Stimulated activated CD8-positive, alpha-beta memory T cell treated with anti-CD3 and anti-CD28 coated beads, Interleukin-7, amount 100 ng/mL, for 1 hour (primary cell): ENCODE measurements at places on chromosomes 3 and 15.

- no peak for DNase-seq
Observed at GRCh38 chr15:90697175-90697574, 20.0 kb upstream of the BLM start.

DNA sequence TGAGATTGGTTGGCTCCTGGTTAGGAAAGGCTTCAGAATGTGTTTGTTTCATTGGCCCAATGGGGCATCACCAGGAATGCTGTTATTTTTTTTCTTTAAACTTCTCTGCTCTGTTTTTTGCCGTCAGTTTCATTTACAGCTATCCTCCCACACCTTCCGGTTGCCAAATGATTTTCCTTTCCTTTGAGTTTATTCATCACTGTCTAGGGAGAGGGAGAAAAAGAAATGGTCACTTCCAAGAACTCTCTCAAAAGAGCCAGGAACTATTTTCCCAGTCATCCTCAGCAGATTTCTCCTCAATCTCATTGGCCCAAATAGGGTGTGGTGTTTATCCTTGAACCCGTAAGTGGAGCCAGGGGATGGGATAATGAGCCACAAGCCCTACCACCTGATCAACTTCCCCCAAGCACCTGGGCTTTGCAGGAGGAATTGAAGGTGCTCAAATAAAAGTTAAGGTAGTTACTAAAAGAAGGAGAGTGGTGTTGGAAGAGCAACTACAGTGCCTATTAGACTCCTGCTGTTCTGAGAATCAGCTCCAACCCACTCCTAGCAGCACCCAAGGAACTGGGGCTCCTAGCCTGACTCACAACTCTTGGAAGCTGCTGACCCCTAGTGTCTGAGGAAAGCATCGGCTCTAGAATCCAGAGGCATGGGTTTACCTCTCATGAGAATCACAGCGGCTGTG, 183.8 kb upstream of the IL12A start:
- no peak for DNase-seq

GRCh38 chr15:71826196-71826595, 15.8 kb downstream of the NR2E3 start:
- DNase-seq = no peak

DNA sequence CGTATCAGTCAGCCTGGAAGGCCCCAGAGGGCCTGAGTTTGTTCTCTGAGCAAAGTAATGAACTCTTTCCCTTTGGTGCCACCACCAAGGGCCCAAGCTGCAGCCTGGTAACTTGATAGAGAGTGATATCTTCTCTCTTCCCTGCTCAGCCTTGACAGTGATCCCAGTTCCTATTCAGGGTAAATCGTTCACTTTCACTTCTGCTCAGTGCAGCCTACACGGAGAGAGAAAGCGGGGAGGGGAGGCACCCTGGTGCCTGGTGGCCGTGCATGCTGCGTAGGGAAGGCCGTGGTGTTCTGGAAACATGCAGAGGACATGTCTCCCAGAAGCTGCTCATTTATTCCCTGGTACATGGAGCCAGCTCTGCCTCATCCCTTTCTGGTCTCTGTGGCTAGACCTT, 54.9 kb downstream of the KIF9 start:
- DNase-seq = no peak

- no peak for DNase-seq
Observed at GRCh38 chr3:46948830-46949671, 27.5 kb downstream of the CCDC12 start.

DNA sequence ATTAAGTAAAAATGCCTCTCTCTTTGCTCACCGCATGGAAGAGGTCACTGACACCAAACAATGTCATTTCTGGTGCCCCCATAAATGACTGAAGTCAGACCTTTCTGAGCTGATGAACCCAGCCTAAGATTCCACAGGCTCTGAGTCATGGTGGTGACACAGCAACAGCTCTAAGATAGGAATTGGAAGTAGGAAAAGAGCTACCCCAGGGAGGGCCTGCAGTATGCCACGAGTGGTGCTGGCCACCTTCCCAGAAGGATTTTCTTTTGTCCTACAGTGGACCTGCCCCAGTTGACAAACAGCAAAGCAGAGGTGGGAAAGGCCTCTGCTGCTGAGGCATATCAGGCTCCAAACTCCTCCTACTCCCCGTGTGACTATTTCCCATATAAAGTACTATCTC, 208.1 kb downstream of the MINAR1 start:
- no peak for DNase-seq

DNA sequence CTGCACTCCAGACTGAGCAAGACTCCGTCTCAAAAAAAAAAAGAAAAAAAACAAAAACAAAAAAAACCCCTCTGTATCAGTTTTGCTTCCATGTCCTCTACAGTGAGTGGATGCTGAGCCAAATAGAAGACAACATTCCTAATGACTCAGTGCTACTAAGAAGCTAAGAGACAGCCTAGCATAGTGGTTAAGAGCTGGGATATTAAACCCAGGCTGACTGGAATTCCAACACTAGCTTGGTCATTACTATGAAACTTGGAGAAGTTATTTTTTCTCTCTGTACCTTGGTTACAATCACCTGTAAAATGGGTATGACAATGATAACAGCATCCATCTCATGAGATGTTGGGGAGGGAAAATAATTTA, 60.9 kb upstream of the PYGO1 start:
- DNase-seq = no peak

- DNase-seq = no peak
Observed at GRCh38 chr3:138916824-138917223, 30.1 kb downstream of the FOXL2 start.

DNA sequence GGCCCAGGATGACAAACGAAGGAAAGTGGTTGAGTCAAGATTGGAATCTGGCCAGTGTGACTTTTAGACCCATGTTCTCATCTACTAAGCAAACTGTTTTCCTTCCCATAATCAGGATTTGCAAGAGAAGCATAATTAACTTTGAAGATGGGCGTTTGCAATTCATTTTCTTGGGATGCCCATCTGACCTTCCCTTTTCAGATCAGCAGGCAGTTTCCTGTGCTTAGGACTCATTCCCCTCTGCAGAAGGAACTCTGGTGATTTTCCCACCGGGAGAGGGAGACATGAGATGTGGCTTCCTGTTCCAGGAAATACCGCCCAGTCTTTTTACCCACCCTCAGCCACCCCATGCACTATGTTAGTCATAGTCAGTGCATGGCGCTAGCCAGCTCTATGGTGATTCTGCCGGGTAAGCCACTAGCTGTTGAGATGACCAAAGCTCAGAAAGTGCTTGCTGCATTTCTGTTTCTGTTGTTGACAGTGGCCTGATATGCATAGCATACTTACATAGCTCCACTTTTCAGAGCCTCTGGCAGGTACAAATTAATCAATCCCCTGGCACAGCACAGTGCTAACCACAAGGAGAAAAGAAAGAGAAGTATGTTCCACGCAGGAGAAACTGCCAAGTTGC, 129.4 kb downstream of the VGLL4 start:
- DNase-seq = no peak

GRCh38 chr3:88960019-88960418, 147.4 kb upstream of the EPHA3 start:
- no peak for DNase-seq

- DNase-seq = no peak
Observed at GRCh38 chr3:155663467-155664212, 81.2 kb downstream of the PLCH1 start.

- DNase-seq = no peak
Observed at GRCh38 chr3:29796808-29797207, 515.9 kb downstream of the RBMS3 start.

GRCh38 chr3:95894820-95895219, 919.6 kb upstream of the EPHA6 start:
- no peak for DNase-seq

- DNase-seq = no peak
Observed at GRCh38 chr3:184005941-184006507, 11.7 kb downstream of the ABCC5 start.

GRCh38 chr15:48945386-48945785, 18.3 kb downstream of the SHC4 start:
- DNase-seq = no peak

- DNase-seq = peak; percentile 43
Observed at GRCh38 chr3:13414040-13414729, 5.9 kb downstream of the NUP210 start.

GRCh38 chr15:81411969-81412633, 38.1 kb upstream of the TMC3 start:
- DNase-seq = no peak

GRCh38 chr15:39792844-39793335, 10.2 kb upstream of the FSIP1 start:
- no peak for DNase-seq

DNA sequence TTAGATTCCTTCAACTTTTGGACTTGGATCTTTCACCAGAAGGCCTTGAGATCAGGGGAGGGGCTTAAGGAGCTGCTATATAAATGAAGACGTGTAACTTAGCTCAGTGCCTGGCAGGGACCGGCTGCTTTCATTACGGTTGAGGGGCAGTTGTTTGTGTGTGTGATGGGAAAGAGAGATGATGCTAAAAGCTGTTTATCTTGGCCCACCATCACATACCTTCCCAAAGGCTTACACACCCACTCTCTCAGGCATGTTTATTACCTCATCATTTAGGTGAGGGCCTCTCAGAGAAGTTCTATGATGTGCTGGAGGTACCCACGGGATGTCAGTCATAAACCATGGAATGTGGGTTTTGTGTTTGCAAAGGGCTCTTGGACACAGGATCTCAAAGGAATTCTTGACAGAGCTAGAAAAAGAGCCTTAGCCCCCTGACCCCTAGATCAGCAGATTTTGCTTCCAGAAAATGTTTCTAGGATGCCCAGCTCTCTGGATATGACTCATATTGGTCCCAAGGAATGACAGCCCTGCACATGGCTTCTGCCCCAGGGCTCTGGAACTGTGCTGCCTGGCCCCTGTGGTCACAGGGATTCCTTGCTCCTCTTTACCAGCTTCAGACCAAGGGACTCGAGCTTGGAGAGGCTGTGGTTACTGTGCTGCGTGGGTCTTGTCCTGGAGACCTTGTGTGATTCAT, 15.9 kb upstream of the SMAD3 start:
- no peak for DNase-seq

DNA sequence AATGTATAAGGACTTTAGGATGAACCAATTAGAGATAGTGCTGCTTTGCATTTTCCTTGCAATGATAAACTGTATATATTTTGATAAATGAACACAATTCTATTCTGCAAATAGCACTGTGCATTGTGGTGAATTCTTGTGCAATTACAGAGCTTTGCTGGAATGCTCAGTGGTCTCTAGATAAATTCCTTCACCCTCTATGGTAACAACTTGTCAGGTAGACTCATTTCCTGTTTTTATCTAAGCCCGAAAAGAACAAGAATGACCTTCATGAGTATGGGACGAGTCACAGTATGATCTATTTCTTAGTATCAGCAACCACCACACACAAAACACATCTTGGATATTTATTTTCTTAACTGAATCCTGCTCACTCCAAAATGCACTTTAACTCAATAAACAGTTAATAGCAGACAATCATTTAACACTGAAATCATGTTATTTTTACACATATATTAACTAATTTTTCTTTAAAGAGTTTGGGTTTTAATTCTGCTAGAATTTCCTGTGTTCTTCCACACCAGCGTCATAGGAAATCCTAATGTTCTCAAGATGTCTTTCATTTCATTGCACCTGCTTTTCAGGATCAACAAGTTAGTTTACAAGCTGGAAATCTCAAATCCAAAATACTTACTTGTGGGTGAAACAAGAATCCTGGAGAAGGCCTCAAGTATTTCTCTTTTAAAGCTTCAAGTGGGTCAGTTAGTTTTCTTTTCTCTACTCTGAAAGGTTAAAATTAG, 551.2 kb downstream of the MECOM start:
- no peak for DNase-seq

DNA sequence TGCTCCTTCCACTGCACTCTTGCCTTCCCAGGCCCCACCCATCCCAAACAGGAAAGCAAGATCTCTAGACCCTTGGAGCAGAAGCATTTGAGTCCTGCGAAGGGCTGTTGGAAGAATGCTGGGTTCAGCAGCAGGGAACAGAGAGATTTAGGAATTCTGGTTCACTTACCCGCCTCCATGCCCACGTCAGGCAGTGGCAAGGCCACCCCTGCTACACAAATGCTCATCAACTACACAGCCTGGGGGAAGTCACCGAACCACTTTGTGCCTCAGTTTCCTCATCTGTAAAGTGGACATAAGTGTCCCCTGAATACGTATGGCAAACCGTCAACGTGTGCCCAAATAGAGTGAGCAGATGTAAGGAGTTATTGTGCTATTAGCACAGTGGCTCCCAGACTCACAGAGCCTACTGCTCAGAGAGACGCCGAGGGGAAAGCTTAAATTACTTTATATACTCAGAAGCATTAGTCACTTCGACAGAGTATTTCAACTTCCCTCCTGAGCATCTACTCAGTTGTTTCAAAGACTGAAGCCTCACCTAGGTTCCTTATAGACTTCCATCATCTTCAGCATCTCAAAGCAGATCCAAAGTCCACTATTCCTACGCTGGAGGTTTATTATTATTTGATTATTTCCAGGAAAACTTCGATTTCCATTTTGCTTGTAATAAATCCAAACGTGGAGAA, 905 bp downstream of the HOMER2 start:
- DNase-seq = no peak

- DNase-seq = no peak
Observed at GRCh38 chr3:85627932-85628331, 669.1 kb downstream of the CADM2 start.

DNA sequence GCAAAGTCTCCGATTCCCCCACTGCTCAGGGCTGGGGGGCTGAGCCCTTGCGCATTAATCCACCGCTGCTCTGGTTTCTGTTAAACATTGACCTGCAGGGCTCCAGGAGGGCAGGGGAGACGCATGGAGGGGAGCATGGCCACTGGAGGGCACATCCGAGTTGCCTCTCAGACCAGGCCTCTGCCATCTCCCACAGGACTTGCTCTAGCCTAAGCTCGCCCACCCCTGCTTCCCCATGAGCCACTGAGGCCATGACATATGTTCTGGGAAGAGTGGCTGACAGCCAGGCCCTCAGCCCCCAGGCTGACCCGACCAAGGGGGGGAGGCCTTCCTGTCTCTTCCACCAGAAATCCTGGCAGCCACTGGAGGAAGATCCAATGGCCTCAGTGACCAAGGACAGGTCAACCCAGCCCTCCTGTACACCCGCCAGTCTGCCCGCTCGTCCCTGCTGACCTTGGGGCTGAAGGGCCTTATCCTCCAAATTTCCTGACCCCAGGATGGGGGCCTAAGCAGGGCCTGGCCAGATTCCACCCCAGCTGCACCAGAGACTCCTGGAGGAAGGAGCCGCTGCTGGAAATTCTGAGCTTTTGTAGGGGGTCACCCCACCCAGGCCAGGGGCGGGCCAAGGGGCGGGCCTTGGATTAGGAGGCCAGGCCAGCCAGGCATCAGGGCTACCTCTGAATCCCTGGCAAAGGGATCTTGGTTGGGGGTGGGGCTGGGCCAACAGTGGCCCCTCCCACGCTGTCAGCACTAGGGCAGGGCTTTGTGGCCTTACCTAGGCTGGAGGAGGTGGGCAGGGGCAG, at the start of gene HYAL1:
TSS of gene HYAL1 (minus strand) at position 562 of the 803 bp plus-strand sequence. CDS start 618 bp downstream, outside the sequence.
- DNase-seq = no peak

DNA sequence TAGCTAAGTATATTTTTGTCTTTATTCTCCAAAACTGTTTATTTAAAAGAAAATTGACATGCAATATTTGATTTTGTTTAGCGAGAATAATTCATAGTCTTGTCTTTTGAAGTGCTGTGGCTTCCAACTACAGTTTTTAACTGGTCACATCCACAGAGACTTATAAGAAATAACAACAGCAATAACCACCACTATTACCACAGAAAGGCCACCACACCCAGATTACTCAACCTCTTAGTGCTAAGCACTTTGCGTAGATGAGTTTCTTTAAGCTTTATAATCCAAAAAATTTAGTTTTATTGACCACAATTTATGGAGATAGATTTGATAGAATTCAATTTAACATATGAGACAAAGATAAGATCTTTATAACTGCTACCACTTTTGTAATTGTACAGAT, 468.4 kb upstream of the UBE2E2 start:
- no peak for DNase-seq

GRCh38 chr3:43786526-43787305, 96.0 kb downstream of the ABHD5 start:
- no peak for DNase-seq
